ENCODE measurements at places on chromosomes 7 and 10. TPM values are rescaled to one million over a fixed set of nuclear protein-coding genes. Genes with fewer than 3 reads are reported as not detected.

DNA sequence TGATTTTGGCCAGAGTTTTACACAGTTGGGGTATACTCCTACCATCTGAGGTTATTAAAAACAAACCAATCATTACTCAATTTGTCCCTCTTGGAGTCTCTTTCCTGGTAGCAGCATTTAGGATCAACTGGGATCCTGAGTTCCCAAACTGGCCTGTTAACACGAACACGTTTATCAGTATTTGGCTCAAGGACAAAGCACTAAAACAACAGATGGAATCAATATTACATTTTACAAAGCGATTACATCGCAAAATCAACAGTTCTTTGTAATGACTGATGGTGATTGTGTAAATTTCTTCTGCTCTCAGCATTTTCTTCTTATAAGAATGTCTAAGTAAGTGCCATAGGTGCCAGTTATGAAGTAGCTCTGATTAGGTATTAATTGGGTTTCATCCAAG lies 582.9 kb upstream of the ANKRD30A start:
- no peaks in the 10 kb centered on the region for H3K27me3 ChIP-seq
- no peak overlapping the region for H3K4me3 ChIP-seq
- H3K27ac ChIP-seq, result no peak overlapping the region
- no peaks in the 10 kb centered on the region for H3K36me3 ChIP-seq
- no peak for DNase-seq

GRCh38 chr10:105207476-105207995 lies 566.4 kb downstream of the SORCS3 start:
- no peaks in the 10 kb centered on the region for H3K36me3 ChIP-seq
- no peak for DNase-seq
- H3K4me3 ChIP-seq, result no peak overlapping the region

KCND2 gene
- not detected for total RNA-seq

OR2A2 gene
- total RNA-seq, result not detected

GRCh38 chr7:2837496-2837895 lies 6.6 kb downstream of the GNA12 start:
- H3K36me3 ChIP-seq, result no peaks in the 10 kb centered on the region
- H3K4me1 ChIP-seq, result peaks cover 19% of the 10 kb centered on the region
- peak; percentile 26 for DNase-seq
- no peaks in the 10 kb centered on the region for H3K27me3 ChIP-seq
- H3K27ac ChIP-seq, result peak overlapping the region; percentile 56
- no peak overlapping the region for H3K4me3 ChIP-seq
